Endodermal cell (in vitro differentiated cells): ENCODE measurements at places on chromosomes 5 and 9. TPM values are rescaled to one million over a fixed set of nuclear protein-coding genes. Genes with fewer than 3 reads are reported as not detected.

DNA sequence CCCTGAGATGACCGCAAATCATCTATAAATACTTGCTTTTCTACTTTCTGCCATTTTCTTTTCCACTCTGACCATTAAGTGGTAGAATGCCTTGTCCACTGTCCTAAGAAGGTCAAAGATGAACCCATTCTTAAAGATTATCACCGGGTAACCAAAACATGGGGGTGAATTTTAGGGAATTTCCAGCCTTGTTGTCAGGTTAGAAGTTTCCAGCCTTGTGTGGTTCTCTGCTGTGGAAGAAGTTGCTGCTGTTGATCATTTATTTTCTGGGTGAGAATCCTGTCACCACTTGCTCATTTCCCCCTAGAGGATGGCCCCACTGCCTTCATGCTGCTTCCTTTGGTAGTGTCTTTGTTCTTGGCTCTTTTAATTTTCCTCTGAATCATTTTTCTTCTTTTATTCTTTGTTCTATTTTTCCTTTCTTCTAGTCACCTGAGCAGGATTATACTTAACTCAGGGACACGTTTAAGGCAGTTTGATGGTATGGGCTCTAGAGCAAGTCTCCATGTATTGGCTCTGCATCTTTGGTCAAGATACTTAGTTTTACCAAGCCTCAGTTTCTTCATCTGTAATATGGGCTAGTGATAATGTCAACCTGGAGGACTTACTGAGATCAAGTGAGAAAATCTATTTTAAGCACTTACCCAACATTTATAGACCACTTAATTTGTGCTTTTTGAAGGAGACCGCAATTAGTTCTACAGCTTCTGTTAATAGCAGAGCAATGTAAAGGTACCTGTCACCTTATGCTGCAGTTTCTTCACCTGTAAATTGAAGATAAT is 266.2 kb downstream of the ARHGAP26 start:
- H3K36me3 ChIP-seq = no peaks in the 10 kb centered on the region
- no peak overlapping the region for H3K4me3 ChIP-seq
- H3K4me1 ChIP-seq = peaks cover 14% of the 10 kb centered on the region

- H3K36me3 ChIP-seq = no peaks in the 10 kb centered on the region
- no peaks in the 10 kb centered on the region for H3K4me1 ChIP-seq
- no peak overlapping the region for H3K27ac ChIP-seq
Measured at GRCh38 chr5:35678661-35679060, 61.0 kb downstream of the SPEF2 start.

GRCh38 chr5:133904641-133905040 is 63.8 kb downstream of the C5orf15 start:
- DNase-seq = no peak
- H3K36me3 ChIP-seq = no peaks in the 10 kb centered on the region

- H3K4me1 ChIP-seq = no peaks in the 10 kb centered on the region
- no peak for DNase-seq
Measured at GRCh38 chr5:9654886-9655285, 24.7 kb upstream of the TAS2R1 start.

Gene EGFL7
- 33.7 and 34.0 TPM in 2 replicates for total RNA-seq

DNA sequence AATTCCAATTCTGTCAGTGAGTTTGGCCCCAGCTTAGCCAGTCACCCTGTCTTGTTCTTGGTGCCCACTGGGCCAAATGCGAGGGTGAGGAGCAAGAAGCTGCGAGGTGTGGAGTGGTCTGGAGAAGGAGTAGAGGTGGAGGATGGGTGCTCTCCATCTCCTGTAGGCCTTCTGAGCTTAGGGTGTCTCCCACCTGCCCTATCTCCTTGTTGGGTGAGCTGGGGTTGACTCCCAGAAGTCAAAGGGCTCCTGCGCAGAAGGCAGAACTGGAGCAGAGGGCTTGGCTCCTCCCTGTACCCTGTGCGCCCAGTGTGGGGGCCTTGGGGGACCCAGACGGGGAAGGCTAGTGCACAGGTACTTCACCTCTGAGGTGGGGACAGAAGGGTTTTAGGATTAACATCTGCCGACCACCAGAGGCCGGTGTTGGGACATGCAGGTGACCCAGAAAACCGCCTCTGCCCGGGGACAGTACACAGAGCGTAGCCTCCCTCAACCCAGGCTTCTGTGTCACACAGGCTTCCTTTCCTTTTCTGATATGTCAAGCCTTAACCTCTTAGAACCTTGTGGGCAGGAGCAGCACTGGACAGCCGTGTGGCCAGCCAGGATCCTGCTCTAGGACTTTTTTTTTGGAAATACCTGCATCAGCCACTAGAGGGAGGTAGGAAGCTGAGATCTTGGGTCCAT is 16.9 kb downstream of the IL5 start:
- H3K36me3 ChIP-seq = no peaks in the 10 kb centered on the region
- DNase-seq = peak; percentile 82
- H3K4me3 ChIP-seq = peak overlapping the region; percentile 67
- peaks cover 6% of the 10 kb centered on the region for H3K27me3 ChIP-seq
- no peak overlapping the region for H3K27ac ChIP-seq

DNA sequence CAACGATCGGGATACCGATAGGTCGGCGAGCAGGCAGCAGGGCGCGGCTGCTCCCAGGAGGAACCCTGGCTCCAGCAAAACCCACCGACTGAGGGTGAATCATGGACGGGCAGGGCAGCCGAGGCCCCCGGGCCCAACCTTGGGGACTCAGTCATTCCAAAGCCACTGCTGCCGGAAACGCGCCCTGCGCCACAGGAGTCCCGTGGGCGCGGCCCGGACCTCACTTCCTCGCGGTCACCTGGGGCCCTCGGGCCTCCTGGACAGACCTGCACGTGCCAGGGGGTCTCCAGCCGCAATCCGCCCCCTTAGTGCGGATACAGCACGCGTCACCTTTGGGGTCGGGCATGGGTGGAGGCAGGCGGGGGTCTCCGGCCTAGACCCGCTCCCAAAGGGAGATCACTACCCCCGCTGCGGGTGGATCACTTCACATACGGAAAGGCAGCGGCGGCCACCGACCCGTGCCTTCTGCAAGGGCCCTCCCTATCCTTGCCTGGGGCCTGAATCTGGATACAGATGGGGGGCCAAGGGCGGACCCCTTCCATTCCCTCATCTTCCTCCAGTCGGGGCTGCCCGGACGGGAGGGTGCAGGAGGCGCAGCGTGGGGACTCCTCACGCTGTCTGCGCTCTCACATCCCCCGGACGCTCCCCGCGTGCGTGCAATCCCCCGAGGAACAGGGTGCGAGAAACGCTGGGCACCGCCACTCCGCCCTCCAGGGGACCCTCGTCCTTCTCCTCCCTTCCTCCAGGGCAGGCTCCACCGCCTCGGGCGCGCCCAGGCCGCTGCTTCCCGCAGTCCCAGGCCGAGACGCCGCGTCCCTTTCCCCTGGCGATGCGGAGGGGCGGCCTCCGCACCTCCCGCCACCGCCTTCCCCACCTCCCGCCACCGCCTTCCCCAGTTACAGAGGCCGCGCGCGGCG is 586 bp downstream of the TXN start:
- no peaks in the 10 kb centered on the region for H3K27me3 ChIP-seq
- H3K4me1 ChIP-seq = no peaks in the 10 kb centered on the region
- peak overlapping the region; percentile 74 for H3K27ac ChIP-seq
- H3K36me3 ChIP-seq = peaks cover 6% of the 10 kb centered on the region
- peak; percentile 76 for DNase-seq

- H3K36me3 ChIP-seq = no peaks in the 10 kb centered on the region
- peaks cover 8% of the 10 kb centered on the region for H3K4me1 ChIP-seq
- peak overlapping the region; percentile 48 for H3K27ac ChIP-seq
- DNase-seq = peak; percentile 80
Measured at GRCh38 chr5:103259705-103260355, 1.3 kb downstream of the MACIR start.

DNA sequence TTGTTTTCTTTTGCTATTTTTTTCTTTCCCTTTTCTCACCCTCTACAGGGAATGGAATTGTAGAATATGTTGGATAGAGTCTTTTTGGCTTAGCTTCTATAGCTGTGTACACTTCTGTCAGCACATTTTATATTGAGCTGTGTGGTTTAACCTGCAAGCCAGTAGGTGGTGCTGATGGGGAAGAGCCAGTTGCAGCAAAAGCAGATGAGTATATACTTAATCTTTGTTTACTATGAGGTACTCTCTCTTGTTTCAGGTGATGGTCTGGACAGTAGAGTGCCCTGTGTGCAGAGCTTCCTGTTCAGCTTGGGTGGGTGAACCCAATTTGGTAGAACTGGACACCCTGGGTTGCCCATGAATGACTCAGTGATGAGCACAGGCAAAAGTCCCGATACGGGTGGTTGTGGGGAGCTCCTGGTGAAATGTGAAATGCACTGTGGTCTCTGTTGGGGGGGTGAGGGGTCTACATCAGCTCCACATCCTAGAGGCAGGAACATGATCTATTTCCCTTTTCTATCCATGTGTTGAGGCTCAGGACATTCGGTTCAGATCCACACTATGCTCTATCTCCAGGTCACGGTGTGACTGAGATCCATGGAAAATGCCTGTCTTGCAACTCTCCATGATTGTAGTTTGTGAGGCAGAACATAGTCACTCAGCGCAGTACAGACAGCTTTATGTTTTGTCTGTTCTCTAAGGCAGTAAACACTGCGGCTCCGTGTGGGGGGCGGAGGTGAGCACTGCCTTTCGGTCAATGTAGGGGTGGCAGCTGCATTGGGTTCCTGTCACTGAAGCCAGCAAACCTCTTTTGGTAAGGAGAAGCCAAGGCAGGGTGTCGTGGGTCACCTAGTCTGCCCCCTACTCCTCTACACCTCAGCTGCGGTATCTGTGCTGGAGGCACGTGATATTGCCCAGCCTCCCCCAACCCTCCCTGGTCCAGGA is 353.2 kb downstream of the PRR16 start:
- no peak overlapping the region for H3K27ac ChIP-seq
- H3K36me3 ChIP-seq = no peaks in the 10 kb centered on the region
- no peak overlapping the region for H3K4me3 ChIP-seq
- DNase-seq = peak; percentile 66

GRCh38 chr9:107213561-107214028 is 69.5 kb upstream of the RAD23B start:
- no peaks in the 10 kb centered on the region for H3K36me3 ChIP-seq
- peak; percentile 59 for DNase-seq
- no peak overlapping the region for H3K4me3 ChIP-seq
- H3K27me3 ChIP-seq = no peaks in the 10 kb centered on the region
- no peak overlapping the region for H3K27ac ChIP-seq

- H3K4me1 ChIP-seq = peaks cover 5% of the 10 kb centered on the region
- H3K27me3 ChIP-seq = no peaks in the 10 kb centered on the region
- DNase-seq = no peak
- no peak overlapping the region for H3K27ac ChIP-seq
Measured at GRCh38 chr5:147968855-147969254, 62.5 kb upstream of the C5orf46 start.

- H3K4me1 ChIP-seq = peaks cover 3% of the 10 kb centered on the region
- H3K27ac ChIP-seq = peak overlapping the region; percentile 57
- peak; percentile 88 for DNase-seq
- peak overlapping the region; percentile 85 for H3K4me3 ChIP-seq
- H3K36me3 ChIP-seq = peaks cover 7% of the 10 kb centered on the region
Measured at GRCh38 chr9:136119061-136119882, 597 bp upstream of the TMEM250 start.

DNA sequence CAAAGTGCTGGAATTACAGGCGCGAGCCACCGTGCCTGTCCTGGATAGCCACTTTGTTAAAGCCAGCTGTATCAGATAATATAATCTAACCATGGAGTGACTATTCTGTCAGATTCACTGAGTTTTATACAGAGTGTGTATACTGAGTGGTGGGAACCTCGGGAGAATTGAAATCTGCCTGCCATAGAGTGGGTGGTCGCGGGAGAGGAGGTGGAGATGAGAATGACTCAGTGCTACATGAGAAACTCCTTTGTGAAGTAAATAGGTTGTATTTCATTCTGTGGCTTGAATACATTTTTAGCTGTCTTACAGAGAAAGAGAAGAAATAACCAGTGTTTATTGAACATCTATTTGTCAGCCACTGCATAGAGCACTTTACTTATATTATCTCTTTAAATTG is 26.4 kb downstream of the ATP6V0E1 start:
- no peak for DNase-seq
- H3K4me3 ChIP-seq = no peak overlapping the region
- H3K27ac ChIP-seq = no peak overlapping the region
- peaks cover 23% of the 10 kb centered on the region for H3K36me3 ChIP-seq

Gene PCDHB6
- 1.1 and 2.0 TPM in 2 replicates for total RNA-seq

Gene CKMT2
- 1.6 and 2.3 TPM in 2 replicates for total RNA-seq

Gene CCL27
- total RNA-seq = 0.49 TPM in 1 of 3 replicates, not detected in the others

GRCh38 chr9:6212722-6213375 is 2.8 kb upstream of the IL33 start:
- H3K36me3 ChIP-seq = no peaks in the 10 kb centered on the region
- no peak overlapping the region for H3K27ac ChIP-seq
- H3K27me3 ChIP-seq = peaks cover 8% of the 10 kb centered on the region
- DNase-seq = no peak
- peaks cover 4% of the 10 kb centered on the region for H3K4me1 ChIP-seq

Gene SOX30
- total RNA-seq = 0.36 and 0.48 TPM in 2 replicates

DNA sequence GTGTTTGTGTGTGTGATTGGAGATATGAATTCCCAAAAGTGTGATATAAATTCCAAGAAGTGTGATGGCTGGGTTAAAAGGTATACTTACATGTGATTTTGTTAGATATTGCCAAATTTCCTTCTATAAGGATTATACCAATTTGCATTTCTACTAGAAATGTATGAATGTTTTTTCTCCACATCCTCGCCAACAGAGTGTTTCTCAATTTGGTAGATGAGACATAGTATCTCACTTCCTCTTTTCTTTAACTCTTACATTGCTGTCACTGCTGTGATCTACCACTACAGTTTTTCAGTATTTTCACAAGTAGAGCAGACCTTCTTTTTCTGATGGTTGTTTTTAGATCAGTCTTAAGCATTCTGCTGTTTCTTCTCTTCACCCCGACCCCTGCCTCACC is 111.3 kb downstream of the FER start:
- DNase-seq = no peak
- no peak overlapping the region for H3K4me3 ChIP-seq
- H3K36me3 ChIP-seq = no peaks in the 10 kb centered on the region
- no peaks in the 10 kb centered on the region for H3K4me1 ChIP-seq
- H3K27ac ChIP-seq = no peak overlapping the region
- no peaks in the 10 kb centered on the region for H3K27me3 ChIP-seq

Gene ANKDD1B
- total RNA-seq = 1.9 to 4.9 TPM (median 4.6 TPM) in 3 replicates

Gene MAN2A1
- total RNA-seq = 55.6 and 62.1 TPM in 2 replicates

DNA sequence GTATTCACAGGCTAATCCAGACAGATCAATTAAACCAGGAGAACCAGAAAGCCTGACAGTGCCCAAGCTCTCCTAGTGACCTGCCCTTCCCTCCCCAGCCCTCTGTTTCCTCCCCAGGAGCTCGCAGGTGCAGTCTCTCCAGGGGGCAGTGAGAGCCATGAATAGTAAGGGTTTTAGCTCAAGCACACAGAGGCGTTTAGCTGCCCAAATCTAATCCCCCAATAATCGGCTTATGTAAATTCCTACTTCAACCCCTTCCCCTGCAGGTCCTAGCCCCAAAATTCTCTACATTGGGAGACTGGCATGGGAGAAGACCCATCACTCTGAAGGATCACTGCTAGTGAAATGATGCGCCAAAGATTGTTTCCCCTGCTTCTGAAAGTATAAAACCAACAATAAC is 10.5 kb upstream of the TAL2 start:
- DNase-seq = peak; percentile 74
- H3K27ac ChIP-seq = no peak overlapping the region
- peaks cover 65% of the 10 kb centered on the region for H3K27me3 ChIP-seq
- peaks cover 18% of the 10 kb centered on the region for H3K4me1 ChIP-seq

Gene SPACA9
- 2.1 and 3.1 TPM in 2 replicates for total RNA-seq
